Esophagus squamous epithelium (tissue), 5 donors: ENCODE measurements at places on chromosomes 5 and 9.

DNA sequence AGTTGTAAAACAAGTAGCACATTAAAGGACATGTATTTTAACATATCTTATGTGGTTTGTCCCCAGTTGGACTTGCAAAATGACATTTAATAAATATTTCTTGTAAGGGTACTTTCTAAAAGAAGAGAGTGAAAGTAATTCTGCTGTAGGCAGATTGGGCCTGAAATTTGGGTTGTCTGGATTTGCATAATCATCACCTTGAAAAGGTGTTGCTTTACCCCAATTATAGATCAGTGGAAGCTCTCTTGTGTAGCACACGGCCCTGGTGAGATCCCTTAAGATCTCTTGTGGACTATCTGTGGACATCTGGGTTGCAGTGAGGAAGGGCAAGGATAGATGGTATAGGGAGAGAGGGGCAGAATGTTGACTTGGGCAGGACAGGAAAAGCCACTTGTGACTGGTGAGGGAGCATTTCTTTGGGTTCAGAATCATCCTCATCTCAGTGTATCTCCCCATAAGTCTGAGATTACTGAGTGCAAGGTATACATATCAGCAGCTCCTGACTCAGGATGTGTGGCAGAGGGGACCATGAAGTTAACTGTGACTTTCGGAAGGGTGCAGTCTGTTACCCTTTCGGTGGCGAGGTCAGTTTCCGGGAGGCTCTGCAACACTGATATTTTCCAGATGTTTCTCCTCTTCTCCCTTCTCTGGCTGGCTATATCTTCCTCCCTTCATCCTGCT is 2.0 kb upstream of the TNFAIP8 start:
- DNase-seq: no peak

DNA sequence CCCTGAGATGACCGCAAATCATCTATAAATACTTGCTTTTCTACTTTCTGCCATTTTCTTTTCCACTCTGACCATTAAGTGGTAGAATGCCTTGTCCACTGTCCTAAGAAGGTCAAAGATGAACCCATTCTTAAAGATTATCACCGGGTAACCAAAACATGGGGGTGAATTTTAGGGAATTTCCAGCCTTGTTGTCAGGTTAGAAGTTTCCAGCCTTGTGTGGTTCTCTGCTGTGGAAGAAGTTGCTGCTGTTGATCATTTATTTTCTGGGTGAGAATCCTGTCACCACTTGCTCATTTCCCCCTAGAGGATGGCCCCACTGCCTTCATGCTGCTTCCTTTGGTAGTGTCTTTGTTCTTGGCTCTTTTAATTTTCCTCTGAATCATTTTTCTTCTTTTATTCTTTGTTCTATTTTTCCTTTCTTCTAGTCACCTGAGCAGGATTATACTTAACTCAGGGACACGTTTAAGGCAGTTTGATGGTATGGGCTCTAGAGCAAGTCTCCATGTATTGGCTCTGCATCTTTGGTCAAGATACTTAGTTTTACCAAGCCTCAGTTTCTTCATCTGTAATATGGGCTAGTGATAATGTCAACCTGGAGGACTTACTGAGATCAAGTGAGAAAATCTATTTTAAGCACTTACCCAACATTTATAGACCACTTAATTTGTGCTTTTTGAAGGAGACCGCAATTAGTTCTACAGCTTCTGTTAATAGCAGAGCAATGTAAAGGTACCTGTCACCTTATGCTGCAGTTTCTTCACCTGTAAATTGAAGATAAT is 266.2 kb downstream of the ARHGAP26 start:
- DNase-seq: no peak

DNA sequence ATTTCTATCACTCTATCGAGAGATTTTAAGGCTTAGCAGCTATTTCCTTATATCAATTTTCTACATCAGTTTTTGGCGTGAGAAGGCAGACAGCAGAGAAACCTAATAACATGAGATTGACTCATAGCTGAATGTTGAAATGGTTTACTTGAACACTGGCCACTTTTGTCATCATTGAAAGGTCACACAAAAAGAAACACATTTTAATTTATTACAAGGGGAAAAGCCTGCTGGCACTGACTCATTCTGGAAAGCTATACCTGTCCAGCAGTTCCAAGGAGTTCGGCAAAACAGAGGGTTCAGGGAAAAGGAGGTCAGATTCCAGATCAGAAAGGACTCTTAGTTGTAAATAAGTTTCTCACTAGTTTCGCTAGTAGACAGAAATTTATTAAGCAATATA is 566.4 kb downstream of the DNAH5 start:
- DNase-seq: no peak

DNA sequence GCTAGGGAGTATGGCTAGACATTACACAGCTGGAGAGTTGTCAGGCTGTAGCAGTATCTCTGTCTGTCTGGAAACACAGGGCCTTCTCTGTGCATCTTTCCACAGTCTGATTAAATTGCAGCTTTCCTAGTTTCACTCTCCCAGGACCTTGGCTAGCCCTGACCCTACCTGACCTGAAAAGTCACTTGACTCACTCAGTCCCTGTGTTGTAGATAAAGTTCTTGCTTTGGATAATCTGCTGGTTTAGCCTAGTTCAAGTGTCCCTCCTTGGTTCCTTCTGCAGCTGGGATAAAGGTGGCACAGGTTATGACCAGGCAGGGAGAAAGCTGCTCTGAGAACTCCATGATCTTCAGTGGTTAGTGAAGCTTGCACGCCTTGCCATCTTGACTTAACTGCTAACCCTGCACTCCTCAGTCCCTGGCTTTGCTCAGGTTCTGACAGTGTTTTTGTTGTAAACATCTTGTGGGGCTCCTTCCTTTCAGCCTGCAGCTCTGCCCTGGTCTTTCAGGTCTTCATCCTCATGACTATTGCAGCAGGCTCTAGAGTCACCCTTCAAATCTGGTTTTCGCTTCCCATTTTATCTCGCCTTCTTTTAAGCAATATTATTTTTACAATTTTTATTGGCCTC is 101.0 kb downstream of the PIP5K1B start:
- DNase-seq: no peak

DNA sequence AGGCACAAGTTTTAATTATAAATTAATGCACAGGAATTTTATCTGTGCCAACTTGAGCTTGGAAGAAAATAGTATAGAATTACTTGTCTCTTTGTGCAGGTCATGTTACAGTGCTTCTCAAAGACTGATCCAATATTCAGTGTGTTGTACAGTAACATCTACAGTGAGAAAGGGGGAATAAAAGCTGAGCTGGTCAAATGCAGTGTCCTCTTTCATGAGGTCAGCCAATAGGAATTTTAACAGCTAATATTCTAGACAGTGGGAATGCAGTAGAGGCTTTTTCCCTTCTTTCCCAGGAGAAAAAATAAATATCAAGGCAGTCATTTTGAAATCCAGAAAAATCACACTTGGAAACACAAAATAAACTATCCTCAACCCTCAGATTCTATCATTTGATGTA is 95.7 kb upstream of the ITGA1 start:
- no peak for DNase-seq

DNA sequence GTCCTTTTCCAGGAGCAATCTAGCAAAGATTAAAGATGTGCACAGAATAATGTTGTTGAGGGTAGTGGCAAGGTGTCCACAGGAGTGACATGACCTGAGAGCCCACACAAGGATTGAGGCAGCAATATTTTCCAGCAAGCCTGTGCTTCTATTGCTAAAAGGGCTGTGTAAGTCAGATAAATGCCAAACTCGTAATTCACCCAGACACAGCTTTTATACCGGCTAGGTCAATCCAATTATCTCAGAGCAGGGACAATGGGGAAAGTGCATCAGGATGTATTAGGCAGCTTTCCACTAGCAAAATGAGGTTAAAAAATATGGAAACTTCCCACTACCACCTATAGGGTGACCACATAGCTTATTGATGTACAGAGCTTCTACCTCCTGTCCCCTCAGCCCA is 34.8 kb upstream of the RAB3C start:
- DNase-seq: no peak

DNA sequence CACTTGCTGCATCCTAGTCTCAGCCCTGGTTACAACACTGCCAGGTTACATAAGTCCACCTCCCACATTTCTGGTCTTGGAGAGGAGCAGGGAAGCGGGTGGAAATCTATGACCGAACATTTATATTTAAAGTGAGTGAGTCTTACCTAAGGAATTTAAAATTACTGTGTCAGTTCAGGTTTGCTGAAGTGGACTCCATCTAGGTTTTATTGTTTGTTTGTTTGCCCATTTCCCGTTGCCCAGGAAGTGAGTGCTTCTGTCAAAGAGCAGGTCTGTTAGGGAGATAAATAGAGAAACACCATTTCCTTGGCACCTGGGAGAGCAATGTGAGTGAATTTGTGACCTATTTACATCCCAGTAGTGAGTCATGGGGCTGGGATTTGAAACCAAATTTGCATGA is 179.5 kb downstream of the KIF4B start:
- DNase-seq: no peak

GRCh38 chr9:94533155-94533554 is 21.7 kb upstream of the PCAT7 start:
- no peak for DNase-seq

DNA sequence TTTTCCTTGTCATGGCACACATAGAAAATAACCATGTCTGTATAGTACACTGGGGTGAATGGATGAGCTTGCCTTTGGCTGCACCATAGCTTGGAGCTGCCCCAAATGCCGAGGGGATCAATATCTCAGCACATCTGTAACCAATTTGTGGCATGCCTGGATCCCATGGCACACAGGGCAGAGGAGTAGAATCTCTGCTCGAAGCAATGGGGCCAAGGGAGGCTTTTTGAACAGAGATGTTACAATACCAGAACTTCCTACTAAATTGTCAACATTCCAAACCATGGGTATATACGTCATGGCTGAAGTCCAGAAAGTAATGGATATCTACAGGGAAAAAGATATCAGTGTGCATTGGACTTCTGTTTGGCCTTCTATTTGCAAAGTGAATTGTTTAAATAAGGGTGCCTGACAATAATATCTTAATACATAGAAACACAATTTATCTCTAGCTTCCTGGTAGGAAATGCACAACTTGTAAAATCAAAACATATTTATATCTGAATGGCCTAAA is 39.0 kb downstream of the ESM1 start:
- DNase-seq: no peak

GRCh38 chr9:74666625-74667316 is 169.6 kb downstream of the RORB start:
- DNase-seq: no peak

GRCh38 chr5:3187771-3188425 is 407.7 kb upstream of the IRX1 start:
- DNase-seq: no peak

- DNase-seq: no peak
These were observed 98.6 kb upstream of the PIK3R1 start for GRCh38 chr5:68116868-68117411.
